ENCODE measurements at places on chromosomes 7 and 10.
A peak's percentile ranks its signal among the peaks of the same experiment; 100 is the strongest.

DNA sequence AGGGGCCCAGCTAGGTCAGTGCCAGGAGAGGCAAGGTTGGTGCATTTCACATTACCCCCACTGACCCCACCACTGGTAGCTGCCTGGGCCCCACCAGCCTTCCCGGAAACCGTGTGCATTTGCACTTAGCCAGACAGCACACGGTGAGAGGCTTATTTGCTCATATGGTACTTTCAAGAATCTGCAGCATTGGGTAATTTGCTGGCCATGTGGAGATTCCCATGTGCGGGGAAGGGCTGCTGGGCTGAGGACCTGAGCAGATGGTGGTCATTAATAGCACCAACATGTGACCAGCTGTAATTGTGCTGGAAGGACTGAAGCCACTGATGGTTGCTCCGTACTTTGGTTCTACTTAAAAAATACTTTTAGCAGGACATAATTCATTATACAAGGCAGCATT is 323.8 kb downstream of the DPP6 start:
- DNase-seq: no peak

DNA sequence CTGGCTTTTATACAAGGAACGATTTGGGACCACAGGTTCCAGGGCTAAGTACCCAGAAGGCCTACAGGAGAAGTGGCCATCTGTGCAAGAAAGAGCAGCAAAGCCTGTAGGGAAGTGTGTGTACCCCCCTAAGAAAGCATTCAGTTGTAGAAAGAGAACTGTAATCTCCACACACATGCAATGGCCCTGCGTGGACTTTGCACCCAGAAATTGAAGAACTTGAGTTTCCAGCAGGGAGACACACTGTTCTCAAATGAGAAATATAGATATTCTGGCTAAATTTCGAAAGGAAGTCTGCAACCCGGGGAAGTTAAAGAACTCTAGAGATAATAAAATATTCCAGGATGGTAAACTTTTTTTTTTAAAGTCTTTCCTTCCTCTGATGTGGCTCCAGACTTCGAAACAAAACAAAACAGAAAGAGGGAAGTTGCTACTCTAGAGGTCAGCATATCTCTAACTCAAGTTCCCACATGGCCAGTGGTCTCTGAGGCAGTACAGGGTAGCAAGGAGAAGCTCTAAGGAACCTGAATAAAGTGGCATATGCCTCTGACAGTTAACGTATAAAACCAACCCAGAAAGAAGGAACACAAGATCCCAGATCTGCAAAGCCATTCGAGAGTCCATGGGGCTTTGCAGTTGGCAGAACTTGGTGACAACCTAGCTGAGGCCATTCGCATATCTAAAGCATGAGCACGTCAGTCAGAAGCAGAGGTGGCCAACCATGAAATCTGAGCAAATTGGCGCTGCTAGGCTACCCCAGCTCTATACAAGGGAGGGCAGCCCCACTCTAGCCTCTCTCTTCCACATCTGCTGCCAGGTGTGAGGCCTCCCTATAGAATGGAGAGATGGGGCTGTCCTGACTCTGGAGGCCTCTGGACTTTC is 56.6 kb downstream of the ELMO1 start:
- DNase-seq: no peak

DNA sequence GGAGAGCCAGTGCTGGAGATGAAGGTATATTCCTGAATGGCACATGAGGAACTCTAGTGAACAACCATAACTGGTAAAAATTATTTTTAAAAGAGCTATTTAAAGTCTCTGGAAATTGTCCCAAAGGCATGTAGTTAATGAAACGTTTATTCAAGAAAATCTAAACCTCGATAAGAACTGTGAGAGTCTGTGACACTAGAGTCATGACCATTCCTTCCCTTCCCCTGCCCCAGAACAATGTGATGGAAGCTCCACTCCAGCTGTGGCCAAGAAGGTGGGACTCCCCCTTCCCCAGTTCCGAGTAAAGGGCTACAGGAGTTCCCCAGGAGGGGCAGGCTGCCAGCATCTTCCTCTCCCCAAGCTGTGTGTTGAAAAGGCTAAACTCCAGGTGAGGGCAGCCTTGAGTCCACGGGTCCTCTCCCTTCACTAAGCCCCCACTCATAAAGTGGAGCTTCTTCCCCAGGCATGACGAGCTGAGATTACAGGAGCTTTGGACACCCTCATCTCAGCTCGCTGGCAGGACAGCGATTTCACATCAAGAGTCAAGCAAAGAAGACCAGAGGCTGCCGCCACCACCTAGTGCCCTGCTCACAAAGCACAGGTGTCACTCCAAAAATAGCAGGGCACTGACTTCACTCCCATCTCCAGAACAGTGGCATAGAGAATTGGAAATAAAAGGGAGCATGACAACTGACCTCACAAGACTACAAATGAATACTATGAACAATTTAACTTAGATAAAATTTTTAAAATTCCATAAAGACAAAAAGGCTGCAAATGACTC is 68.5 kb downstream of the NHLRC2 start:
- no peak for DNase-seq

DNA sequence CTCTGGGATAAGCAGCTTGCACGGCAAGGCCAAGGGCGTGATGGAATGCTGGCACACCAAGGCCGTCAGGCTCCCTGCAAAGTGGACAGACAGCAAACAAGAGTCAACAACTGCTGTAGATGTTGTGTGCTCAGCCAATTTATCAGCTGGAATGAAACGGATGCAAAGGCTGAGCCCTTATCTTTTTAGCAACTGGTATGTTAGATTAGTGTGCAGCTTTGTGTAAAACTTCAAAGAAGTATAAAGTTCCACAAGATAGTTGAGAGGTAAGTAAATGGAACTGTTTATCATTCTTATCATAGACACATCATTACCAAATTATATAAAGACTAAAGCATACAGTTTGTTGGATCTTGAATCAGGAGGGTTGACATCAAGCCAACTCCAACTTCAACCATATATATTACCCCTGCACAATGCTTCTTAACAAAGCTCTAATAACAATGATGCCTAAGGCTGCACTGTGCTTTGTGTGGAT is 289.0 kb downstream of the TNS3 start:
- peak; percentile 49 for DNase-seq

- DNase-seq: no peak
These were observed 332.7 kb upstream of the LRGUK start for GRCh38 chr7:133794479-133794878.

GRCh38 chr7:116698396-116698795 is 26.4 kb downstream of the MET start:
- no peak for DNase-seq

- no peak for DNase-seq
These were observed 694.9 kb upstream of the LRRN3 start for GRCh38 chr7:110396021-110396420.

- DNase-seq: no peak
These were observed 48.1 kb downstream of the TNPO3 start for GRCh38 chr7:129006636-129007414.

DNA sequence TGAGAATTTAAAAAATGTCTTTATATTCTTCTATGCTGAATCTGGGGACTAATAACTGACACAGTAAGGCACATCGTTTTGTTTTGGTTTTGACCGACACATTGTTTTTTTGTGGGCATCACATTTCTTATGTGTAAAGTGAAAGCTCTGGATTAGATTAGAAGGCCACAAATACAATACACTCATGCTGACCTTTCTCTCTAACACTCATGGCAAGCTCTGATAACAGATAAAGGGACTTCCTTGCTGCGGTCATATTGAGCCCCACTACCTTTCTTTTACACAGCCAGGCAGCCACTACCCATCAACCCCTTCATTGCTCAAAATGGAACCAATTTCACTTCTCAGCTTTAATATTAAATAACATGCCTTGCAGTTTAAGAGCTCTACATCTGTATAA is 26.0 kb downstream of the PPP1R3A start:
- DNase-seq: no peak

DNA sequence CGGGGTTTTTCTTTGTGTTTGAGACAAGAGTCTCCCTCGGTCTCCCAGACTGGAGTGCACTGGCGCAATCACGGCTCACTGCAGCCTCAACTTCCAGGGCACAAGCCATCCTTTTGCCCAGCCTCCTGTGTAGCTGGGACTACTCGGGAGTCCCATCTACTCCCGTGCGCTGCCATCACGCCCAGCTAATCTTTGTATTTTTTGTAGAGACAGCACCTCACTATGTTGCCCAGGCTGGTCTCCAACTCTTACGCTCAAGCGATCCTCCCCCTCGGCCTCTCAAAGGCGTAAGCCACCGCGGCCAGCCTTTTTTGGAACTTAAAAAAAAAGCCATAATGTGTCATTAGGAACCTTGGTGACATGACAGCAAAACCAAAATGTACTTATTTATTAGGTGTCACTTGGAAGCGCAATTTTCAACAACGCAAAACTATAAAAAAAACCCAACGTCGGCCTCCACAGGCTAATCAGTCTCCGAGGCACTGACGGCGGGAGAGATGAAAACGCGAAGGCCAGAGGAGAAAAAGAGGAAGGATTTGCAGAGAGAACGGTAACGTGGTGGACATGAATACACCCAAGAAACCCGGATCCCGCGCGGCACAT is 911 bp upstream of the HNRNPH3 start:
- DNase-seq: peak; percentile 18

DNA sequence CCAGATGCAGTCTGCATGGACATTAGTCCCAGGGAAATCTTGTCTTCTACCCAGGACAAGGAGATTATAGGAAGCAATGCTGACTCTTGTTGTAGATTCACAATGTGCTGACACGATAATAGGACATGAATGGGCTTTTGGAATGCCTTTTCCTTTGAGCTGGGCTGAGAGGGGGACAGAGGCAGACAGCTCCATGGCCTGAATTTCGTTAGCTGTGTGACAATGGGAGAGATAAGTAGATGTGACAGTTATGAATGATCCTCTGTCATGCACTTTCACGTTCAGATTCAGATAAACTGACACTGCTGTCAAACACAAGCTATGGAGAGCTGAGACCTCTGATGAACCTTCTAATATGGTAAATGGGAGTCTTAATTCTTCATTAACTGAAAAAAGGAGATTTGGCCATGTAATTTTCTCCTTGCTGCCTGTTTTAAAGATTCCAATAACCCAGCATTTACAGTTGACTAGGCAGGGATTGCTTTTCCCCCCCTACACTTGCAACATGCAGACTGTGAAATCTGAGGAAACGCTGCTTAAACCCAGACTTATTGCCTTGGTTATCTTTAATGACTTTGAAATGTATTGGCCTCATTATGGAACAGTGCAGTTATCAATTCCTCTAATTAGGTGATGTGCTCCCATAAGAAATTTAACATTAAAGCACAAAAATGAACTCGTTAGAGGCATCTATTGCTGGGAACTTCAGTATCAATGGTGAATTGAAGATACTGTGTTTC is 669.3 kb downstream of the AUTS2 start:
- DNase-seq: no peak

- DNase-seq: no peak
These were observed 32.8 kb downstream of the MRPS33 start for GRCh38 chr7:140981951-140982350.

- DNase-seq: no peak
These were observed 1.8 kb upstream of the HOXA11 start for GRCh38 chr7:27186668-27187474.

- no peak for DNase-seq
These were observed 602.1 kb upstream of the FOXK1 start for GRCh38 chr7:4079956-4080355.

- DNase-seq: no peak
These were observed 26.1 kb upstream of the PRKAR1B start for GRCh38 chr7:753190-753589.

DNA sequence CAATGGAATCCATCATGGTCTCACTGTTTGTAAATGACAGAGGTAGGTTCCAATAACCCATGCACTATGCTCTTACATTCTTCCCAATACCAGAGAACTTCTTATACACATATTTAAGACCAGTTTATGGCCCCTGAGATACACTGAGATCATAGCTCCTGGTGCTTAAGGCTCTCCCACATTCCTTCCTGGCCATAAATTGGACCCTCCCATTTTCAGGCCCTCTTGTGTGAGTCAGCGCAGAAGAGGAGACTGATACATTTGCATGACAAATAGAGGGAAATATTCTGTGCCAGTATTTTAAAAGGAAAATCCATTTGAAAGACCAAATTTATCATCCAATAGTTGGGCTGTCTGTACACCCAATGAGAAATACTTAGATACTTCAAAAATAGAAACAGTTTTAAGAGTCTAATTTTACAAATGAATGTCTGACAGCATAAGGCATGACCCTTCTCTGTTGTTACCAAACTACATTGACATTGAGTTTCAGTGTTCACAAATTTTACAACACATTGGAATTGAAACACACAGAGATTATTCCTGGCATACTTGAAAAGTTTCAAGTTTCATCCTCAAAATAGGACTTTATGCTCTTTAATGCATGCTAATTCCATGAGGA is 35.3 kb downstream of the SLC16A9 start:
- peak; percentile 71 for DNase-seq

- no peak for DNase-seq
These were observed 15.0 kb downstream of the NOD1 start for GRCh38 chr7:30463405-30464145.

DNA sequence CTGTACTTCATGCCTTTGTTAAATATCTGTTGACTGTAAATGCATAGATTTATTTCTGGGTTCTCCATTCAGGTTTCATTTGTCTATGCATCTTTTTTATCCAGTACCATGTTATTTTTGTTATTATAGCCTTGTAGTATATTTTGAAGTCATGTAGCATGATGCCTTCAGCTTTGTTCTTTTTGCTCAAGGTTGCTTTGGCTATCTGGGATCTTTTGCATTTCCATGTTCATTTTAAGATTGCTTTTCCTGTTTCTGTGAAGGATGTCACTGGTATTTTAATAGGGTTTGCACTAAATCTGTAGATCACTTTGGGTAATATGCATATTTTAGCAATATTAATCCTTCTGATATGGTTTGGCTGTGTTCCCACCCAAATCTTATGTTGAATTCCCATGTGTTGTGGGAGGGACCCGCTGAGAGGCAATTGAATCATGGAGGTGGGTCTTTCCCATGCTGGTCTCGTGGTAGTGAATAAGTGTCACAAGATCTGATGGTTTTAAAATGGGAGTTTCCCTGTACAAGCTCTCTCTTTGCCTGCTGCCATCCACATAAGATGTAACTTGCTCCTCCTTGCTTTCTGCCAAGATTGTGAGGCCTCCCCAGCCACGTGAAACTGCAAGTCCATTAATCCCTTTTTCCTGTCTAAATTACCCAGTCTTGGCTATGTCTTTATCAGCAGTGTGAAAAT is 302.8 kb upstream of the SEMA3C start:
- no peak for DNase-seq

- no peak for DNase-seq
These were observed 23.6 kb upstream of the PRSS37 start for GRCh38 chr7:141864765-141865447.

- DNase-seq: no peak
These were observed 20.3 kb upstream of the SAMD8 start for GRCh38 chr10:75091146-75091545.

DNA sequence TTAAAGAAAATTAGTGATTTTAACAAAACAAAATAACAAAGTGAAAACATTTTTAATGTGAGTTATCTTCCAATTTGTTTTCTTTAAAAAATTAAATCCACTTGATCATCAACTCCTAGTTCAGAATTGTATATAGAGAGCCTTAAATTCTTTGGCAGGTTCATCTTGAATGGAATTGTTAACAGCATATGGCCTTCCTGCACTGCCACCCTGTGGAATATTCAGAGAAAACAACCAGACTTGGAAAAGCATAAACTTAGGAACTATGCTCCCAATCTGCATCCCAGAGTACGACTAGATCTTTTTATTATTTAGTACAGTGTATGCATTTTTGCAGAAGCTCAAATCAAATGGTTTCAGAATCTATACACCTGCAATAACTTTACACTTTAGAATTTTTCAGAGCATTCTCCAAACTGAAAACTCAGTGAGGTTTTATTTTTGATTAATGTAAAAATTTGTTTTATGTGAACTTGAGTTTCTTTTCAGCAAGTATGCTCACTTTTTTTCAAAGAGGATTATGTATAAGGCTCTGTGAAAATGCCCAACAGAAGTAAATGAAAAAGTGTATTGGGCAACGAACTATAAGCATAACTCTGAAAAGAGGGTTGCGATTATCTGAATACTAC is 44.9 kb upstream of the ANK3 start:
- peak; percentile 65 for DNase-seq
